ENCODE measurements at places on chromosomes 5 and 9.

- no peak for DNase-seq
These were observed 30.9 kb downstream of the NR4A3 start for GRCh38 chr9:99852617-99853016.

DNA sequence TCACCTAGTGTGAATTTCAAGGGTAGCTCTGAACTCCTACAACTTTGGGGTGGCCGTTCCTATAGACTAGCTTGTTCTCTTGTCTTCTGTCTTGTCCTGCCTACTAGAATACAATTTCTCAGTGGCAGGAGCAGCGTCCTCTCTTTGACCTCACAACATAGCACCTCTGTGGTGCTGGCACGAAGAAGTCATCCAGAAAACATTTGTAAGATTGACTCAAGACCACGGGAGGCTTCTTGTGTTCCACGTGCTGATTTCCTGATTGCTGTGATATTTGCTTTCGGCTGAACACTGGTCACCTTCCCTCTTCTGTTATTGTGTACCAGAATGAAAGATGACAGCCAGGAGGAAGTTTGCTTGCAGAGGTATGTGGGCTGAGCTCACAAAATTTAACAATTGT is 27.0 kb downstream of the SLC1A1 start:
- no peak for DNase-seq

DNA sequence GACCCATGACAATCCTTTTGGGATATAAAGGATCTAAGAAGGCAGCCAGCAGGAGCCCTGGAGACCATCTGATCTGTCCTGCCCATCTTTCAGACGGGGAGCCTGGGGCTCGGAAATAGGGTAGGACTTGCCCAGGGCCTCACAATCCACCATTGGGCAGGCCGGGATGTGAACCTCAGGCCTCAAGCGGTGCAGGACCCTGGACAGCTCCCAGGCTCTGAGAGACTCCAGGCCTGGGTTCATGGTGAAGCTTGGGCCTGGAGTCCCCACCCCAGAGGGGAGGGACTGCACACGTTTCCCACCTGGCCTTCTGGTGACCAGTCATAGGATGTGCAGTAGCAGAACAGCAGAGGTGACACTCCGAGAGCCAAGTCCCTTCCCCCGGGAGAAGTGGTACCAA is 36.6 kb upstream of the RAPGEF1 start:
- DNase-seq, result no peak

DNA sequence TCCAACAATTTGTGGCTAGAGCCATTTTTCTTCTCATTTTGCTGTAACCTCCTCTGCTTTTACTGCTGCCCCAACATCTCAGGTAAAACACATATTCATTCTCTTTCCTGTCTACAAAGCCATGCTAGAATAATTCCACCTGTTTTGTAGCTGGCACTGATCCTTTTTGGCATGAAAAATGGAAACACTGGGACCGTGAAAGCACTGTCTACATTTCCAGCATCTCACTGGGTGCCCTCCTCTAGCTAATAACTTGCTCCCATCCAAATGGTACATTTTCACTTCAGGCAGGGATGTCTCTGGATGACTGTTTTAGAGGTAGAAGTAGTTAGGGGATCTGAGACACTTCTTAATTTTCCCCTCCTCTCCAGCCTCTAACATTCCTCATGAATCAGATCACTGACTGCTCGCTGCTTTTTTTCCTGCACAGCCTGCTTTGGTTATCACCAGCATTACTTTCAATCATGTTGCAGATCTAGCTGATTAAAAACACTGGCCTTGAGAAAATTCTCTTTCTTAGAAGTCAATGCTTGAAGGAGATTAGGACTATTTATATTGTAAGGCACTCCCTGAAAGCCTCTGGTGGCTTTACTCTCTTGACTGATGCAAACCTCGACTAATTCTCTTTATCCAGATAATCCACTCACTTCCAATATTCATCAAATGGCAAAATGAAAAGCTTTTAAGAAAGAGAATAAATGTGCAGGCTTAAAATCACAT is 1312.6 kb upstream of the DMAC1 start:
- DNase-seq, result no peak

DNA sequence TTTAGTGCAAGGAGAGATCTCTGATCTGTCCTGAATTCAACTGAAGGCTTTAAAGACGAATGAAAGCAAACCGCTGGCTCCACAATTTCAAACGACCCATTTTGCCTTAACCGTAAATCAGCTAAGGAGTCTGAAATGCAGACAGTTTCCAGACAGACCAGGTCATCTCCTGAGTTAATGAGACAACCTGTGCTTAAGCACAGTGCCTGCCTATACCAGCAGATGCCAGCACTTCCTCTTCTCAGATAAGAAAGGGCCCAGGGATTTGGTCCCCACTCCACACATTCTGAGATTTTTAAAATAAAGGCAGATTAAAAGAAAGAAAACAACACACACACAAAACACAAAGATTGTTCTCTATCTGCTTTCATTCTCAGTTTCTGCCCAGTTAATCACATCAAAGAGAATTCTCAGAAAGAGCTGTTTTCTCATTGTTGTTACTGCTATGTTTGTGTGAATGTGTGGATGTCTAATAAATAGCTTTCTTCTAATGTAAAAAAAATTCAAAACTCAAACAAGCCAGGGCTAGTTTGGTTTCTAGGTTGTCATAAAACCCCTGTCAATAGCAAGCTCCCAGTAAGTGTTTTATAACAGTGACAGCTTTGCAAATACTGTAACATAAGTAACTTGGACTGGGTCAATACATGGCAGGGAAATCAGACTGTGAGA is 157.7 kb upstream of the SLC24A2 start:
- DNase-seq, result no peak

DNA sequence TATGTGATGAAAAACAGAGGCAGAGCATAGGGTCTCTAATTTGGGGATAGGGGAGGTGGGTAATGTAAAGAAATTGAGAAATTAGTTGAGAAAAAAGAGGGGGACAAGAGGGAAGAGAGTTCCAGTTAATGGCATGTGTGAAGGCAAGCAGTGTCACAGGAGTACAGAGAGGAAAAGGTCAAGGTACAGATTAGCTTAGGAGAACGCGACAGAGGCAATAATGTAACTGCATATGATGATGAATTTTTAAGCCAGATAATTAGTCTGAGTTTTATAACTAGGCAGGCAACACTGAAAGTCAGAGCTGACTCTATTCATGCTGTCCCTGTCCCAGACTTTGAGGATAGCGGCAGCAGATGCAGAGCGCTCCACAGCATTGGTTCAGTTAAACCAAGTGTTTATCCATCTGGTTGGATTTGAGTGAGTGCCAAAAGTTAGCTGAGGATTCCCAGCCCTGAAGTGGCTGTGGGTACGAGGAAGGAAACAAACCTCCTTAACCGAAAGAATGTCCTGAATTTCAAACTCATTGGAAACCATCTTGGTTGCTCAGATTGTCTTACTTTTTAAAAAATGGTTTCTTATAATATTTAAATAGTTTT is 315.2 kb downstream of the ARHGAP26 start:
- DNase-seq, result no peak
